ENCODE measurements at places on chromosomes 4 and X.

DNA sequence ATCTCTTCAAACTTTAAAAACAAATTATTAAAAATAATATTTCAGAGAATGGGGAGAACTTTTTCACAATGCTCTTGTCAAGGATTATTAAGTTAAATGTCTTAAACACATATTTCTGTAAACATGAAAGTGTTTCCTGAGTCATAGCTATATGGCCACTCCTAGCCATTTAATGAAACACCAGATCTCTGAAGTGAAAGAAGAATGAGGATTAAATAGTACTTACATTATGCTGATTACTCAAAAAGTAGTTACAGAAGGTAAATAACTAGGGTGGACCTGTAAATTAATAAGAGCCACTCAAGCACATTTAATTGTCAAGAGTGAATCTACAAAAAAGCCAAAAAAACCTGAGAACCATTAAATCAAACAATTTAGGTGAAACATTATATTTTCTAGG, 57.6 kb upstream of the GALNT7 start:
- no peak for DNase-seq

DNA sequence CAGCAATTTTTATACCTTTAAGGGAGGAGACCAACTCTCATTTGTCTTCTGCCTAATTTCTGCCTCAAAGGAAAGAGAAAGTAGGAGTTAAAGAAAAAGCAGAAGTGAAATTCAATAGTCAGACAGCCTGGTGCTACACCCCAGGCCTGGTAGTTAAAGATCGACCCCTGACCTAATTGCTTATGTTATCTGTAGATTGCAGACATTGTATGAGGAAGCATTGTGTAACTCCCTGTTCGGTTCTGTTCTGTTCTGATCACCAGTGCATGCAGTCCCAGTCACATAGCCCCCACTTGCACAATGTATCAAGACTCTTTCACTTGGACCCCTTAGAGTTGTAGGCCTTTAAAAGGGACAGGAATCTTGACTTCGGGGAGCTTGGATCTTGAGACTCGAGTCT, 335.9 kb upstream of the AR start:
- no peak for DNase-seq

DNA sequence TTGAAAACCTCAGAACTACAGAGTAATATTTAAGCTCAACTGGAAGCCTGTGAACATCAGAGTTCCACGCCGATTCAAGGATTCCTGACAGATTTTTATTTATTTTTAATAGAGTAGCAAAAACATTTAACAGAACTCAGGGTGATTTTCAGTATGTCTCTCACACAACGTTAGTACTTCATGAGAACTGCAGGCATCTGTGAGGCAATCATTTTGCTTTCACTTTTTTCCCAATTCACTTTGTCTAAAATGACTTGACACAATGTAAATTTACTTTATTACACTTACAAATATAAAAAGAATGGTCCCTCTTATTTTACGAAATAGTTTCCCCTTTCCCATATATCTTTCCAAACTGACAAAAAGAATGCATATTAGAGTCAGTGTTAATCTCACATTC, 869.5 kb upstream of the EPHA5 start:
- no peak for DNase-seq

- no peak for DNase-seq
Measured at GRCh38 chr4:41038304-41038703, 176.0 kb downstream of the APBB2 start.

DNA sequence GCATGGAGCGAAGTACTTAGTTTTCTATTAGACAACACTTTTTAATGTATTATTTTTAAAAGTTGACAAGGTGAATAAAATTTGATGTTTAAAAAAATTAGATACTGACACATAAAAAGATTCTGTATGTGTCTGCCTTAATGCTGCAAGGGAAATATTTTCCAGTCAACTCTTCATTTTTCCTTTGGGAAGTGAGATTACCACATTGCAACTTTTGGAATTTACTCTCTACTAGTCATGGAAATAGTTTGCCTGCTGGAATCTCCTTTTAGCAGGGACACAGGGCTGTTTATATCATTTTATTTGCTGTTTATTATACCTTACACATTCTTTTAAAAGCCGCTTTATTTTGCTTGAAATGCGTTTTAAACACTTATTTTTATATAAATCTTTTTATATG, 135.1 kb downstream of the MID1 start:
- no peak for DNase-seq

DNA sequence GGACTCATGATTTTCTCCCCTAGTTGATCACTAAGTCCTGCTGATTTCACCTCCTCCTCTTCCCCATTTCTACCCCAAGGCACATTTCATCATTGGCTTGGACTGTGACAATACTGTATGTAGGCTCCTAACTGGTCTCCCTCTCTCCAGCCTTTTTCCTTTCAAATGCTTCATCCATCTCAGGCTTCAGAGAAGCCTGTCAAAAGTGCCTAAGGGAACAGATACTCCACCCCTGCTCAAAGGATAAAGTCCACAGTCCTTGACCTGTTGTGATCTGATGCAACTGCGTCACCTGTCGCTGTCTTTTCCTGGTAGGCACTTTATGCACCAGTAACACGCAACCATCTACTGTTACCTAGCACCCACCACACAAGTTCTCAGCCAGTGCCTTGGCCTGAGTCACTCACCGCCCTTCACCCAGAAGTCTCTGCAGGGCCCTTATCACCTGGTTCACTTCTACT, 12.8 kb downstream of the SCARB2 start:
- DNase-seq = peak; percentile 91

- no peak for DNase-seq
Measured at GRCh38 chrX:15299941-15300851, 15.2 kb downstream of the ASB11 start.

DNA sequence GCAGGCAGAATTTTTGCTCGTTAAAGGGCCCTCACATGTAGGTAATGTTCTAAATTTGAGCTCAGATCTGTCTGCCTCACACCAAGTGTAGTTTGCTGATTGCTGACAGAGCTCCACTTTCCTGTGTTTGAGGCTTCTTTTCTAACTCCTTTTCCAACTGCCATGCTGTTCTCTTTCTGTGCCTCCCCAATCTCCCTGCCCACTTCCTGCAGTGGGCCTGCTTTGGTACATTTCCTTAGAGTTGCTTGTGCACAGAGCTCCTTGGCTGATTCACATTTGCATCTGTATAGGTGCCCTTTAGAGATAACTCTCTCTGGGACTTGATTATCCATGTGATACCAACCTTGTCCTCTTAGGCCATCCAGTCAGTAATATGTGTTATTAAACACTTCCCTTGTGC, 4.5 kb downstream of the MED28 start:
- no peak for DNase-seq

GRCh38 chr4:38867478-38868058, at the start of gene FAM114A1:
Gene FAM114A1 (plus strand): TSS chr4:38867806. CDS start chr4:38878079, 10,273 bp downstream.
- no peak for DNase-seq

GRCh38 chrX:48156014-48156413, 25.6 kb downstream of the SPACA5B start:
- no peak for DNase-seq

DNA sequence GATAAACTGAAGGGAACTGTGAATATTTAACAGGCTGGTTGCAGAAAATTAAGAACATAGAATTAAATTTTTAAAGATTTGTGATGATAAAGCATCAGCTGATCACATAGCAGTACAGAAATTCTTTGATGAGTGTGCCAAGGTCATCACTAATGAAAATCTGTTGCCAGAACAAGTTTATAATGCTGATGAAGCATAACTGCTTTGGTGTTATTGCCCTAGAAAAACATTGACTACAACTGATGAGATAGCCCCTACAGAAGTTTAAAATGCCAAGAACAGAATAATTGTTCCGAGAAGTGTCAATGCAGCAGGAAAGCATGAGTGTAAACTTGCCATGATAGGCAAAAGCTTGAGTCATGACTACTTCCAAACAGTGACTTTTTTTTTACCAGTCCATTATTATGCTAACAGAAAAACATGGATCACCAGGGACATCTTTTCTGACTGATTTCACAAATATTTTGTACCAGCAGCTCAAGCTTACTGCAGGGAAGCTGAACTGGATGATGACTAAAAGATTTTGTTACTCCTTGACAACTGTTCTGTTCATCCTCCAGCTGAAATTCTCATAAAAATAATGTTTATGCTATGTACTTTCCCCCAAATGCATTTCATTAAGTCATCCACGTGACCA, 1136.6 kb downstream of the FAT4 start:
- no peak for DNase-seq

GRCh38 chrX:118109065-118109464, 7.5 kb downstream of the KLHL13 start:
- DNase-seq = no peak

DNA sequence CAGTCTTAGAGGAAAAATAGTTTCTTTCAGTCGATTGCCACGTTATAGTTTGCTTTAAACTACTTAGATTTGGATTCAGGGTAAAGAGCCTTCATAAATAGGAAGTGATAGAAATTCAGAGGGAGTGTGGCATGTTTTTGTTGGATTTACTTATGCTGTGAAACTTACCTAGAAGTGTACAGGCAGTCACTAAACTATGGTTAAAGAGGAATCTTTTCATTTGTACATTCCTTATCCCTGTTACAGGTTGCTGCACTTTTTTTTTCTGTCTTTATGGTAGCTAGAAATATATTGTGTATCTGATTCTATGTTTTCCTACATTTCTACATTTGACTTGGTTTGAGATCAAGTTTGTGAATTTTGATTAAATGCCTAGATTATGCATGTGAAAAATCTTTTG, 19.1 kb downstream of the WWC2 start:
- no peak for DNase-seq

- DNase-seq = no peak
Measured at GRCh38 chrX:56786889-56787733, 58.1 kb downstream of the NBDY start.

GRCh38 chr4:84286048-84286447, 213.0 kb downstream of the NKX6-1 start:
- no peak for DNase-seq

GRCh38 chrX:12548746-12549145, 242.5 kb upstream of the PRPS2 start:
- DNase-seq = no peak

- DNase-seq = no peak
Measured at GRCh38 chr4:130092187-130093015, 996.4 kb downstream of the C4orf33 start.

- DNase-seq = no peak
Measured at GRCh38 chr4:73139991-73140390, 70.5 kb upstream of the COX18 start.

DNA sequence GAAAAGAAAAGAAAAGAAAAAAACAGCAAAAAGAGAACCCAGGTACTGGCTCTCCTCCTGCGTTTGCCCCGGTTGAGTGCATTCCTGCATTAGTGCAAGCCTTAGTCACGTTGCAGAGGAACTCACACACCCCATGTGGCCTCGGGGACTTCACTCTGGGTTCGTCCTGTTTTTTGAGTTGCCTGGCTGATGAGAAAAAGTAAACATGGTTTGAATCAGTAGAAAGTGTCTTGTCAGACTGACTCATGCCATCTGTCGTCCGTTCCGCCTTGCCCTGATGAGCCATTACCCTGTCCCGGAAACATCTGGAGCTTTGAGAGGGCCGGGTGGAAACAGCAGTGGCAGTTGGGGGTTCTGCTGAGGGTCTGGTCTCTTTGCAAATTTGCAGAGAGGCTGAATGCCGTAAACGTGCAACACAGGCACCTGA, 16.3 kb downstream of the CD99 start:
- DNase-seq = no peak

- DNase-seq = no peak
Measured at GRCh38 chr4:94491322-94491721, 39.6 kb downstream of the PDLIM5 start.

DNA sequence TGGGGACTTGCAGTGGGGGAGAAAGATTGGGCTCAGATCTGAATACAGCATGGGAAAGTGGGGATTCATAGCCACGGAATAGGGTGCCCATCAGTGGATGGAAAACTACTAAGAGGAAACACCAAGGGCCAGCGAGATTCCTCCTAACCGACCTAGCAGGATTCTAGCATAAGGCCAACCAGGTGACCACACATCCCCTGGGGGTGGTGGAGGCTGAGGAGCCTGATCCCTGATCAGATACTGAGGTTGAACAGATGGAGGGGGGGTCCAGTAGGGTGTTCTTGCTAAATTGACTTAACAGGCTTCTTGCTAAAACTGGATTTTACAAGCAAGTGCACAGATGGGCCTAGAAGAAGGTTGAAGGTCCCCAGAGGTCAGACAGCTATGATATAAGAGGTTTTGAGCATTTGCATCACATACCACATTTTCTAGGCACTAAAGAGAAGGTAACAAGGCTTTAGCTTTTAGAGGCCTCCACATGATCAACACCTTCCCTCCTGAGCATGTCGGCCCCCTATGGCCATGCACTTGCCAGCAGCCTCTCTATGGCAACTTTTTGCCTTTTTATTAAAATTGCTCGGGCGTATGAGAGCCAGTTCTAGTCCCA, 69.1 kb upstream of the PUDP start:
- DNase-seq = no peak

DNA sequence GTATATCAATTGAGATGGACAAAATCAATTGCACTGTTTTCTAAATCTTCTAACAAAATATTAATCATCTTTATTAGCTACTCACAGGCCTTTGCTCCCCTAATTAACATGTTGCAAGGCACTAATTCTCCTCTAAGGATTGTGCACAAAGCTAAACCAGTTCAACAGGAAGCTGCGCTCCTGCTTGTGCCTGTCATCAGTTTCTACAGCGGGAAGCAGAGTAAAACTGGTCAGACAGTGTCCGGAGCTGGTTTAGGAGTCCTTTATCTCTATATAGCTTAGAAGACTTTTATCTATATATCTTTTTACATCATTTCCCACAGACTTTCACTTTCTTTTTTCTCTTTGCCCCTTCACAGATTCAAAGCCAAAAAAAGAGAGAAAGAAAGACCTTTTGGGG, 79.1 kb downstream of the ELOVL6 start:
- DNase-seq = no peak

- DNase-seq = no peak
Measured at GRCh38 chr4:15587649-15588048, 67.5 kb downstream of the FBXL5 start.

Data from SHP77 (cell line).